ENCODE measurements at places on chromosomes 3 and 15.

- no peak for DNase-seq
These were observed 30.3 kb downstream of the CLRN1 start for GRCh38 chr3:150942221-150942620.

GRCh38 chr3:140007081-140007480 is 72.1 kb downstream of the CLSTN2 start:
- DNase-seq: no peak

DNA sequence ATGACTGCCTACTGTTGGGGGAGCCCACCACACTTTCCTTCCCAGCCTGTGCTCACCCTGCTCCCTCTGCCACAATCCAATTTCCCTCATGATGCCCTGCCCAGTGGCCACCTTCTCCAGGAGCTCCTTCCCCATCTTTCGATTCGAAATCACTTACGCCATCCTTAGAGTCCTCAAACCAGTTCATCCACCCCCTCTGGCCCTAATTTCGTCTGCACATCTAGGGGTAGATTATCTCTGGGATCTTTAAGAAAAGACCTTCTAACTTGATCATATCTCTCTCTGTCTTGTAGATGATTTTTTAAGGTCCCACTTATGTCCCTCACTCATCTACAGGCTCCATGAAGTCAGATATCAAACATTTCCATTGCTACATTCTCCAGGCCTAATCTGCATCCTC is 17.1 kb downstream of the CYP19A1 start:
- DNase-seq: no peak

DNA sequence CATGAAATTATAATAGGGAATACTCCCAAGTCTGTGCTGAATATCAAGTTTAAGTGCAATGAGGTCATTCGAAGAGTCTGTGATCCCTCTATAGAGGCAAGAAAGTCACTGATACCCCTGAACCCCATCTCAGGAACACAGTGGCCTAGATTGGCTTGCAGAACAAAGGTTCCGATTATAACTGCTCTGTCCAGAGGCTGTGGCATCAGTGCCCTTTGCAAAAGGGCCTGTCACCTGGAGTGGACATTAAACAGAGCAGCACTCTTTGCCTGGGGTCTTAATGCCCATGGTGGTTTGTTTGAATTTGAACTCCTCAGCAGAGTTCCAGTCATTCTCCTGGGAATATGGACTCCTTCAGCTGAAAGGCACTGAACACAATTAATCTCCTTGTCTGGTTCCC is 93.9 kb upstream of the SLCO3A1 start:
- no peak for DNase-seq

DNA sequence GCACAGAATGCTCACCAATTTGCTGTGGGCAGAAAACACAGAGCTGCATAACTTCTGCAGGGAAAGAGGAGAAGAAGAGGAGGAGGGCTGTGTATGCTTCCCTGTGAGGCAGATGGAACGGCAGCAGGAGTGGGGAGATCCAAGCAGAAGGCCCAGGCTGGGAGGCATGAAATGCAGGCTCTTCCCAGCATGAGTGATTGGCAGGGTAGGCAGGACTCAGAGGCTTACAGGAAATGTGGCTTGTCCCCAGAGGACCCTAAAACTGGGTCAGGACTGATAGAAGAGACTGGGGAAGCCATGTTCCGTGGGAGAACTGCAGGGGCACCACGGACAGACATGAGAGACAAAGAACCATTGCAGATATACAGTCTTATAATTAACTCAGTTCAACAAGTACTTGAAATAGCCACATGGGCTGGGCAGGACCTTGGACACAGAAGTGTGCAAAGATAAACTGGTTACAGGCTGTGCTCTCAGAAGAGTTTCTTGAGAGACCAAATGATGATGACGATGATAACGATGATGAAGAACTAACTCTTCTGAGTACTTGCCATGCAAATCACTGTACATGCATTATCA is 286.9 kb downstream of the EPHB1 start:
- no peak for DNase-seq

- DNase-seq: no peak
These were observed 225.4 kb downstream of the EPHA3 start for GRCh38 chr3:89332793-89333192.

DNA sequence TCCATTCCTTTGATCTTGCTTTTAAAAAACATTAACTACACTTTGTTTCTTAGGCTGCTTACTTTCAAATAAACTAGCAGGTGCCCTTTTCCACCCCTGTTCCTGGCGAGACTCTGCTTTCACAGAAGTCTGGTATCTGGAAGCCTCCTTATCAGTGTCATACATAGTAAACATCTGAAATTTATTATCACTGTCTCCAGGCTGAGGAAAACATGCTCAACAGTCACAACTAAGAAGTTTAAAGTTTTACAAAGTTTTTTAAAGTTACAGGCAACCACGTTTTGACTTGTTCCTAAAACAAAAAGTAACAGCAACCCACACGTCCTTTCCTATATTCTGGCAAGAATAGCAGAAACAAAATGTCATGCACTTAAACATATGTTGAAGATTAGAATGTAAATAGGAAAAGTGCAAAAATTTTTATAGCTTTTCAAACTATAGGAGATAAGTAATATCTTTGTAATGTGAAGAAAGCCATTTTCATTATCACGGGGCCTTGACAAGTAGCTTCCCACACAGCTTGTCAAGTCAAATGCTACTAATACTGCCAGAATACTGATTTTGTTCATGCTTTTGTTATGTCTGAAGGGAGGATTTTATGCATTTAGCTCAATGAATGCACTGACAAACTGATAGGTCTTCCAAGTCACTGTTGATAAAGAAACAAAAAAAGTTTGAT is 275.2 kb upstream of the KCNMB2 start:
- no peak for DNase-seq

DNA sequence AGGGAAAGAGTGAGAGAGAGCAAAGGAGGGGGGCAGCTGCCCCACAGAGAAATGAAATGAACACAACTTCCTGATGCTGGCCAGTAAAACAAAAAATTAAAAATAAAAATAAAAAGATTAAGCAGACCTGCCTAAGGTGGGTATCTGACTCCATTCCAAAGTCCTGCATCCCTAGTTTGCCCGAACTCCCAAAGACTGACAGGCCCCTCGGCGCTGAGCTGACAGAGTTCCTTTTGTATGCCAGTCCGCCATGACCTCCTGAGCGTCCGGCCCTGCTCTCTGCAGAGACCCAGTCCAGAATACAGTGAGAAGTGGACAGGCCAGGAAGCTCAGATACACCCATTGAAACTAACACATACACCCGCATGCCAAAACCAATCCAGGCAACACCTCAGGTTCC is 54.9 kb downstream of the CHDH start:
- no peak for DNase-seq

- DNase-seq: no peak
These were observed 62.3 kb upstream of the TNFAIP8L3 start for GRCh38 chr15:51156957-51157356.

DNA sequence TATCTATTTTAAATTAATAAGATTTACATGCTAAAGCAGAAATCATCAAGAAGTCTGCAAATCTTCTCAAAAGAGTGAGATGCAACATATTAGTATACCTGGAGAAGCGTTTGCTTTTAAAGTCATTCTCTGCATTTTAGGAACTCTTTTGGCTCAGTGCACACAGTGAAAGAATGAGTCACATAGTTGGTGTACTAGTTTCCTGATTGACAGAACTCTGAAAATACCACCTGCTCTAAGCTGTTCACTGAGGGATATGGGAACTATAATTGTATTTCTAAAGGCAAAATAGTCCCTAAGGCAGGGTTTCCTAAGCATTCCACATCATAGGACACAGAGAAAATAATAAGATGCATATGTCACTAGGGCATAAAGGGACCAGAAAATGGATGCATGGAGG is 838.5 kb downstream of the DIPK2A start:
- DNase-seq: no peak

DNA sequence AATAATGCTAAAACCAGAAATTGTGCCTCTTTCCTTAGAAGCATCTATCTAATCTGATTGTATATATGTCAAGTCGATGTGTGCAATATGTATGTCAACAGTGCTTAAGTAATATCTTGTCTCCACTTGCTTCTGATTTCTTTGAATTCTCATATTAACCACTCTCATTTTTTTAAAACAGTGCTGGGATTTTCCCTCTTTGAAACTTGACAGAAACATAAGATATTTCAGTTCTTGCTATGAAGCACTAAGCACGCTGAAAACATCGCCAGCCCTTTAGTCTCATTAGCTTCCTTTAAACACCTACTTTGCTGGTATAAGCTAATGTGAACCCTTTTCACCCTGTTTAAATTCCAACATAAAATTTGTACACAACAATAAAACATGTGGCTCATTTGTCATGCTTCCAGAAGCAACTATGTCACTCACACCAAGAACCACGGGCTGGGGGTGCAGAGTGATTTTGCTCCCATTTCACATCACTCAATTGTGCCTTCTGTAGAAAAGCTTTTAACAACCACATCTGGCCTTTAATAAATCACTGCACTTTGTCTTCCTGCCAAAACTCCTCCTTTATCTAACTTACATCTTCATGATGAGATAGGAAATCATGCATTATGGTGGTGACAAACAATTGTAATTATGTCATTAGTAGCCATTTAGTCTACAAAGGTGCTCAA is 185.2 kb downstream of the FOXP1 start:
- no peak for DNase-seq

DNA sequence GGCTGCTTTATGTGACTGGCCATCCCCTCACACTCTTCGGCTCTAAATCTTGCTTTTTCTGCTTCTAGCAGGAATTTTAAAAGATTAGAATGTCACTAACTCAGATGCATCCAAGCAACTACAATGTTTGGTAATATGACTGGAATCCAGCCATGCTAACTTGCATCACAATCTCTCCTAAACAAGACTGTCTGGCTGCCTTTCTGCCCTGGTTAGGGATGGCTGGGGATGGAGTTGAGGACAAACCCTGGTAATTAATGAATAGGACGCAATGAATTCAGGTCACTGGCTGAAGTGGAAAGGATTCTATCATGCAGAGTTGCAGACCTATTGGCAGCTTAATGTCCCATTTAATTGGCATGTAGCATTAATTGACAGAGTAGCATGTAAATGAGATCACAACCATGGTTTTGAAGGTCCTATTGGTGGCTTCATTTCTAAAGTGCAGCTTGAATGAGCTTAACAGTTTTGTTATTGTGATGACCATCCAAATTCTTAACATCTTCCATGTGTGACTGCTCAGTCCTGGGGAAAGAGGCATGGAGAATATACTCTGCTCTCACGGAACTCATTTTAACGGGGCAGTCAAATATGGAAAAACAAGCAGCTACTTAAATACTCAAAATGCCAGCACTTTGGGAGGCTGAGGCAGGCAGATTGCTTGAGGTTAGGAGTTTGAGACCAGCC is 21.7 kb downstream of the NMNAT3 start:
- DNase-seq: no peak
